Progenitor cell of endocrine pancreas (in vitro differentiated cells): ENCODE measurements at places on chromosomes 7 and 10. TPM values are rescaled to one million over a fixed set of nuclear protein-coding genes. Genes with fewer than 3 reads are reported as not detected.

DNA sequence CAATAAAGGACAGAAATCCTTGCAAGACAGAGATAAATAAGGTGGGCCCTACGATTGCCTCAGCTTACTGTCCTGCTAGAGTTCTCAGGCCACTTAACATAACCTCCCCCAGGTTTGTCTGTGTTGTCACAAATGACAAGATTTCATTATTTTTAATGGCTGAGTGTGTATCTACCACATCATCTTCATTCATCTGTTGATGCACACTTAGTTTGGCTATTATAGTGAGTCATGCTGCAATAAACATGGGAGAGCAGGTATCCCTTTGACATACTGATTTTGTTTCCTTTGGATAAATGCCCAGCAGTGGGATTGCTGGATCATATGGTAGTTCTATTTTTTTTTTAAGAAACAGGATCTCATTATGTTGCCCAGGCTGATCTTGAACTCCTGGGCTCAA is 60.6 kb downstream of the PRTFDC1 start:
- no peak overlapping the region for H3K27ac ChIP-seq
- H3K4me1 ChIP-seq: no peaks in the 10 kb centered on the region
- H3K4me3 ChIP-seq: no peak overlapping the region
- no peaks in the 10 kb centered on the region for H3K27me3 ChIP-seq
- H3K36me3 ChIP-seq: peaks cover 4% of the 10 kb centered on the region

DNA sequence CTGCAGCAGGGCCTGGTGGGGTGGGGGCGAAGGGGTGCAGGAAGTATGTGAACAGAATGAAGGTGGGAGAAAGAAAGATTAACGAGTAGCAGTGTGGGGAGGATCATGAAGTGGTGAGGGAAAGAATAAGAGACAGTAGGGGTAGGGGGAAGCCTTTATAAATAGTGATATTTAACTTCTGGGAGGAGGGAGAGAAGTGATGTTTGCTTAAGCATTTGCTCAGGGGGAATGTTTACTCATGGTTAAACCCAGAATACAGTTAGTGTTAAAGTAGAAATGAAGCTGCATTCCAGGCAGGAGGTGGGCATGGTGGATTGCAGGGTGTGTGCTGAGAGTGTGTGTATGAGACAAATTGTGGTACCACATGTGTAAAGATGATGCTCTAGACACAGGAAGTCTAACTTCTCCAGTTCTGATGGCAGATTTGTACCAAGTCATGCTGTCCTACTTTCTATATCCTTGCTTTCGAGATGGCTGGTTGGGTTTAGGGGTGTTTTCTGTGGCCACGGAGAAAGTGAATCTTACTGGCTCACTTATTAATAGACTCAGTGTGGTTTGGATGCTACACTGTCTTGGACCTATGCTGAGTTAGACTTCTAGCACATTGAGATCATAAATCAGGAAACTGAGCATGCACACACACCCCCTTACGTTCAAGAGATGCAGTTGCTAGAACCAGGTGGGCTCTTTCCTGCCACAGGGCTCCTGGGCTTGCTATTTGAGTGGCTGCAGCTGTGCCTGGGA is 10.6 kb upstream of the DNMBP start:
- H3K4me3 ChIP-seq: peak overlapping the region; percentile 0
- no peaks in the 10 kb centered on the region for H3K27me3 ChIP-seq
- no peaks in the 10 kb centered on the region for H3K36me3 ChIP-seq
- peaks cover 24% of the 10 kb centered on the region for H3K4me1 ChIP-seq

The PON1 gene
- 0.91 and 2.3 TPM in 2 replicates for total RNA-seq

- H3K4me1 ChIP-seq: peaks cover 11% of the 10 kb centered on the region
- peaks cover 10% of the 10 kb centered on the region for H3K36me3 ChIP-seq
- H3K4me3 ChIP-seq: no peak overlapping the region
- no peak for DNase-seq
Measured at GRCh38 chr10:74018241-74018640, 20.3 kb downstream of the VCL start.

DNA sequence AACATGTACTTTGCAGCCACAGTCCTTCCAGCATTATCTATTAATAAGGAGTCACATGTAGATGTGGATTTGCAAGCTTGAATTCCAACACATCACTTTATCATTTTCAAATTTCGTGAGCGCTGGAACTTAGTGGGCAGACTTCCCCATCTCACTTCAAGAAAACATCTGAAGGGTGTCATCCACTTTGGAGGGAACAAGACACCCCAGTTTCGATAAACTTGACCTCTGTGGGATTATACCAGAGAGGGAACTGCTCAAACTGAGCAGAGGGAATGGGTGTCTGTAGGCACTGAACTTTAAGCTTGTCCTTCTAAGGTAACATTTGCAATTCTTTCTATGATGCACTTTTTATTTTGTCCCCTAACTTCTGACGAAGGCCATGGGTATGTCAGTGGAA is 27.5 kb downstream of the ADRB1 start:
- peaks cover 2% of the 10 kb centered on the region for H3K4me1 ChIP-seq
- DNase-seq: no peak
- H3K4me3 ChIP-seq: no peak overlapping the region
- no peak overlapping the region for H3K27ac ChIP-seq
- H3K36me3 ChIP-seq: no peaks in the 10 kb centered on the region
- H3K27me3 ChIP-seq: peaks cover 13% of the 10 kb centered on the region

- H3K4me1 ChIP-seq: no peaks in the 10 kb centered on the region
- H3K27me3 ChIP-seq: no peaks in the 10 kb centered on the region
- H3K4me3 ChIP-seq: no peak within 1 kb of the TSS
Measured at GRCh38 chr7:75813781-75814236, at the start of gene CCL24. CCL24 (minus strand) TSS chr7:75813806; CDS start chr7:75813715, 91 bp downstream.

The TMEM139 gene
- total RNA-seq: 4.7 and 5.1 TPM in 2 replicates

The C10orf71 gene
- total RNA-seq: not detected in 2 replicates

- H3K4me1 ChIP-seq: no peaks in the 10 kb centered on the region
- peaks cover 8% of the 10 kb centered on the region for H3K27me3 ChIP-seq
- no peak for DNase-seq
- H3K4me3 ChIP-seq: no peak overlapping the region
- no peak overlapping the region for H3K27ac ChIP-seq
- no peaks in the 10 kb centered on the region for H3K36me3 ChIP-seq
Measured at GRCh38 chr7:152751449-152752141, 8.0 kb upstream of the ACTR3B start.

The IFIT2 gene
- total RNA-seq: not detected in 2 replicates

The TMEM270 gene
- total RNA-seq: not detected in 2 replicates

GRCh38 chr7:70923181-70923845 is 208.6 kb upstream of the GALNT17 start:
- no peak overlapping the region for H3K27ac ChIP-seq
- H3K36me3 ChIP-seq: no peaks in the 10 kb centered on the region
- H3K27me3 ChIP-seq: peaks cover 8% of the 10 kb centered on the region
- no peak overlapping the region for H3K4me3 ChIP-seq
- H3K4me1 ChIP-seq: peaks cover 6% of the 10 kb centered on the region
- DNase-seq: no peak

GRCh38 chr7:140676306-140676705 is 3.6 kb downstream of the ADCK2 start:
- no peak overlapping the region for H3K4me3 ChIP-seq
- no peaks in the 10 kb centered on the region for H3K27me3 ChIP-seq
- DNase-seq: no peak
- H3K27ac ChIP-seq: no peak overlapping the region
- peaks cover 23% of the 10 kb centered on the region for H3K36me3 ChIP-seq
- H3K4me1 ChIP-seq: peaks cover 11% of the 10 kb centered on the region

The TFR2 gene
- 0.62 and 0.93 TPM in 2 replicates for total RNA-seq

The CLRN3 gene
- total RNA-seq: 2.7 and 3.2 TPM in 2 replicates

DNA sequence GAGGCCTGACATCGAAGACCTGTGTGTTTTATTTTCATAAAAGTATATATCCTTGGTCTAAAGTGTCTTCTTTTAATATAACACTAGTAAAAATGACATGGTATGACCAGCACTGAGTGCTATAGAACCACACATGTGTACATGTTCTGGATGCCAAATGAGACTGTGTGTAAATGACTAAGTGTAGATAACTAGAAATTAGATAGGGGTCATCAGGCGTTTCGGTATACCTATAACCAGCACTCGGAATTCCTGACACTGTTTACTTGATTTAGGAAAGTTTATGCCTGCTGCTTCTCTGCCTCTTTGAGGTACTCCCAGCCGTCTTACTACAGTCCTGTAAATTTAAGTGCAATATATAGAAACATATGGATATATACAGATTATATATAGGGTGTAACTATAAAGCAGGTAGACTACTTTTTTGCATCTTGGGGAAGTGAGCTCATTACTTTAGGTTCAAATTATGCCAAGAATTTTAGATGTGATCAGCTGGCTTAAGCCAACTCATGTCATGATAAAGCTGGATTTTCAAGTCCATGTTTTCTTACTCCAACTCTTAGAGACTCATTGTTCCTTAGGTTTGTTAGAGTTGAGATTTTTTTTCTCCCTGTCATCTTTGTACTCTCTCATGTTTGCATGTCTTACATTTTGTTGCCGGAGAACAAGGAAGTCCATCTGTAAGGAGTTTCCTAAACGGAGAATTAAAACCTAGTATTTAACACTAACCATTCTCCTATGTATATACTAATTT is 62.9 kb downstream of the KLHDC10 start:
- peaks cover 7% of the 10 kb centered on the region for H3K4me1 ChIP-seq
- peaks cover 37% of the 10 kb centered on the region for H3K36me3 ChIP-seq
- no peak for DNase-seq

The TAS2R3 gene
- 3.1 and 3.9 TPM in 2 replicates for total RNA-seq

DNA sequence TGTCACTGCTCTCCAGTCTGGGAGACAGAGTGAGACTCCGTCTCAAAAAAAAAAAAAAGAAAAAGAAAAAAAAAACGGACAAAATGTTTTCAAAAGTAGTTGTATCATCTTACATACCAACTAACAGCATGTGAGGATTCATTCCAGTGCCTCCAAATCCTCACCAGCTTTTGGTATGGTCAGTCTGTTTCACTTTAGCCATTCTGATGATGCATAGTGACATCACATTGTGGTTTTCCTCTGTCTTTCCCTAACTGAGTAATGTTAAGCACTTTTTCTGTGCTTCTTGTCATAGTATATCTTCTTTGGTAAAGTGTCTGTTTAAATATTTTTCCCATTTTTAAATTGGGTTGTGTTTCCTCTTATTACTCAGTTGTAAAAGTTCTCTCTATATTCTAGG is 251.4 kb upstream of the CTBP2 start:
- no peak overlapping the region for H3K4me3 ChIP-seq
- H3K36me3 ChIP-seq: no peaks in the 10 kb centered on the region
- H3K27me3 ChIP-seq: peaks cover 12% of the 10 kb centered on the region
- H3K27ac ChIP-seq: no peak overlapping the region

The FBH1 gene
- 85.5 and 87.4 TPM in 2 replicates for total RNA-seq
